ENCODE measurements at places on chromosomes 11 and 22. TPM values are rescaled to one million over a fixed set of nuclear protein-coding genes. Genes with fewer than 3 reads are reported as not detected.

CCDC188 gene
- 0.43 TPM for total RNA-seq

DERL3 gene
- 4.0 TPM for total RNA-seq

OR1S2 gene
- not detected for total RNA-seq

LINC01488 gene
- not detected for total RNA-seq

DNA sequence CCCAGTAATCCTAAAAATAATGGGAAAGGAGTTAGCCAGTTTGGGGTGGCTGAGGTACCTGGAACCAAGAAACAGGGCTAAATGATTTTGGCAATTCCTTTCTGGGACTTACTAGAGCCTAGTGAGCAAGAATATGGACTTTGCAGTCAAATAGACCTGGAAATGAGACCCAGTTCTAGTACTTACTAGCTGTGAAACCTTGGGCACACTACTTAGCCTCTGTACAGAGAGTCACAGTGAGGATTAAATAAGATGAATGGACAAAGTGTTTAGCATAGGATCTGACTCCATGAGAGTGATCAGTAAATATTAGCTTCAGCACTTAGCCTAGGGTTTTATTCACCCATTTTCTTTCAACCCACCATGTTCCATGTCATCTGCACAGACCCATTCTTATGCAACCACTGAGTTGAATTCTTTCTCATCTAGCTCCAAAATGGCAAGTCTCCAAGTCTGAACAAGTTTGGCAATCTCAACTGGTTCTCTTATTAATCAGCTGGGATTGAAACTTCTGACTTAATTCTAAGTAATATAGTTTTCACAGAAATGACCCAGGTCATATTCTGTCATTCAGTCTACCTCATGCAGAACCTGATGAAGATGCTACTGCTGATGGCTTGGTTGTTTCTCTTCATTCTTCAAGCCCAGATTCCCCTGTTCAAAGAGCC is 15.0 kb upstream of the SORL1 start:
- H3K27me3 ChIP-seq, result no peaks in the 10 kb centered on the region
- no peaks in the 10 kb centered on the region for H3K36me3 ChIP-seq
- no peak overlapping the region for H3K27ac ChIP-seq

DNA sequence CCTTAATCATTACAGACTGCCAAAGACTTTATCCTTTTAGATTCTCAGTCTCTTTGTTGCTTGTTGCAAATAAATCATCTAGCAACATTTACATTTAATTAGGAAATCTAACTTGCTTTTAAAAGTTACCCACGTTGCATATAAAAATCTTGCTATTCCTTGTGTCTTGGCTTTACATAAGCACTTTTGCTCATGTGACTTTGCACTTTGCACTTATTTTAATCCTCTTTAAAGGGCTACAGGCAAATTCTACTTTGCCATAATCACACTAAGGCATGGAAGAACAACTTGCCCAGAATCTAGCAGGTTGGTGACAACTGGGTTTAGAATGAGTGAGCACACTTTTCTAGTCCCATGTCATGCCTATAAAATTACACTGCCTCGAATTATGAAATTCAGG is 25.9 kb downstream of the PRRG4 start:
- no peaks in the 10 kb centered on the region for H3K36me3 ChIP-seq
- no peak overlapping the region for H3K27ac ChIP-seq
- no peaks in the 10 kb centered on the region for H3K4me1 ChIP-seq
- H3K27me3 ChIP-seq, result no peaks in the 10 kb centered on the region
- DNase-seq, result no peak

DNA sequence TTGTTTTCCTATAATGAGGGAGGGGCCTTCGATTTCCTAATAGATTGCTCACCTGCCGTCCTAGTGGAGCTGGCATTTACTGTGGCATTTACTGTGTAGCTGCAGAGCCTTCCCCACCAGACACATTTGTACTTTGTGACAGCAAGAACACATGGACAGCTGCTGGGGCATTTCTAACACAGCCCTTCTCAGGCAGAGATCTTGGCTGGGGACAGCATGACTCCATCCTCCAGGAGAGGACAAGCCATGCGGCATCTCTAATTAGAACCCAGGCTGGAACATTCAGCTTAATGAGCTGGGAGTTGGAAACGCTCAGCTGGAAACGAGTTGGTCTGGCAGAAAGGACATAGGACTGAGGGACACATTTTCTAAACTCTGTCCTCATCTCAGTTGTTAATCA is 887.5 kb downstream of the NTM start:
- no peak overlapping the region for H3K4me3 ChIP-seq
- H3K27ac ChIP-seq, result no peak overlapping the region
- no peaks in the 10 kb centered on the region for H3K4me1 ChIP-seq

DNA sequence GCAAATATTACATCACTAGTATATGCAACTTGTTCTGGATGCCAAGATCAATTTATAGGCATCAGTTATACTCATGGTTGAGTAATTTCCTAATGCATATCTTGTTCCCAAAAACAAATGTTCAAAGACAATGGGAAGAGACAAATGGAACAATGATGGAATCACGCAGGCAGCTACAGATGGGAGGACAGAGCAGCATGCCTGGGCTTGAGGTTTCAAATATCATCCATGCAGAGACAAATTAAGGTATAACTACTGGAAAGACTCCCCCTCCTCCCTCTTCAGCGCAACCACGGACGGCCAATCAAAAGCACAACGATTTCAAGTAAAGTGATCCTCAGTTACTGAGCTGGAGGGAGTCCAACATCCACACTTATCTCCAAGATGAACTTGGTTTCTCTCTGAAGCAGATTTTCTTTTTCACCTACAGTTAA is 106.8 kb downstream of the CCDC83 start:
- peaks cover 96% of the 10 kb centered on the region for H3K36me3 ChIP-seq
- H3K27me3 ChIP-seq, result no peaks in the 10 kb centered on the region
- no peak overlapping the region for H3K27ac ChIP-seq

DNA sequence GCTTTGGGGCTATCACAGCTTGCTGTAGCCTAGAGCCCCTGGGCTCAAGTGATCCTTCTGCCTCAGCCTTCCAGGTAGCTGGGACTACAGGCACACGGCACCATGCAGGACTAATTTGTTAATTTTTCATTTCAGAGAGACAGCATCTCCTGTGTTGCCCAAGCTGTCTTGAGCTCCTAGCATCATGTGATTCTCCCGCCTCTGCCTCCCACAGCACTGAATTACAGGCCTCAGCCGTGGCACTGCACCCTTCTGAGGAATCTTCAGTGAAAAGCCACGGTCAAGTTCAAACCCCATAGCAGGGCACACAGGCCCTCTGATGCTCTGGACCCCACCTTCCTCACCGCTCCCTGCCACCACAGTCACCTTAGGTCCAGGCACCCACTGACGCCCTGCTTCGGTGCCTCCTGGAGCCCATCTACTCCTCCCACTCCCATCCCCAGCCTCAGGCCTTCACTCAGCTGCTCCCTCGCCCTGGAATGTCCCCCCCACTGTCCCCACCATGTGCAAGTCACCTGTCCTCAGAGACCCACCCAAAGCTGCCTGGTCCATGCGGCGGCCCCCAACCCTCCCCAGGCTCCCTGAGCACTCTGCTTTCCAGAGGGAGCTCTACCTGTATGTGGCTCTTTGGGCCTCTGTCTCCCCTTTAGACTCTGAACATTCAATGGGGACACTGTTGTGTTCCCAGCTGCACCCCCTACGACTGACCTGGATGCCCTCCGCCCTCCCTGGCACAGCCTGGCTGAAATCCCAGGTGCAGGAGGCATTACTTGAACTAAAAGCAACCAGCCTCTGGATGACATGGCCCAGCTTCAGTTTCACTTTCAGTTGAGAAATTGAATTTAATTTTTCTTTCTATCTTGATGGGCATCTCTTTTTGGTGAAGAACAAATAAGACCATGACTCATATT is 1.6 kb downstream of the APOL2 start:
- no peak for DNase-seq
- H3K4me3 ChIP-seq, result peak overlapping the region; percentile 68
- no peaks in the 10 kb centered on the region for H3K27me3 ChIP-seq
- H3K4me1 ChIP-seq, result peaks cover 51% of the 10 kb centered on the region

- H3K27me3 ChIP-seq, result no peaks in the 10 kb centered on the region
- DNase-seq, result no peak
- H3K4me1 ChIP-seq, result no peaks in the 10 kb centered on the region
- H3K36me3 ChIP-seq, result no peaks in the 10 kb centered on the region
These were observed 38.9 kb downstream of the OR10A6 start for GRCh38 chr11:7892059-7892699.

DNA sequence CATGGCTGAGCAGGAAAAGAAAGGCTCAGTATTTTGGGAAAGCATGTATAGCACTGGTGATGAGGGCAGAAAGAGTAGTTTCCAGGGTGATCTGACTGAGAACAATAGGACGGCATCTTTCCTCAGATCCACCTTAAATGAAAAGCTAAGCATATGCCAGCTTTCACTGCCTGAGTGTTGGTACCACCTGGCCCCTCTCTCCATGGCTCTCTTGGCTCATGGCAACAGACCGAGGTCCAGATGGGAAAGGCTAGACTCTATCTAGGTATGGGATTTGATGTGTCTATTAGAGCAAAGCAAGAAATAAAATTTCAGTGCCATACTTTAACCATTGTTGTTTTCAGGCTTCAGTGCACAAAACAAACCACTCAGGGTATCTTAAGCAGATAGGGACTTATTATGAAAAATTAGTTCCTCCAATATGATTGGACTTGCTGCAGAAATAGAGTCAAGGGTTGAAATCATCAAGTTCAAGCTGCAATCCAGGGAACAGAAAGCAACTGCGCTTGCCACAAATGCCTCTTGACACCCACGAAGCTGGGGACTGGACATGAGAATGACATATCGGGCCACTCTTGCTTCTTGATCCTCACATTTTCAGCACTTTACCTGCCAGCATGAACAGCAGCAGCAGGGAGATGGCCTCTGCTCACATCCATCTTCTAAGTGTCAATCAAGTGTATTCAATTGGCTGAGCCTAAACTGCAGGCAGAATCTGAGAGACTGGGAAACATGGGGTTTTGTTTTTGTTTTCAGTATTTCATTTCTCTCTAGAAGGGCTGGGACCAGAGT is 64.0 kb upstream of the SNX19 start:
- H3K36me3 ChIP-seq, result no peaks in the 10 kb centered on the region
- H3K4me1 ChIP-seq, result no peaks in the 10 kb centered on the region
- no peak overlapping the region for H3K4me3 ChIP-seq
- DNase-seq, result no peak

- no peak overlapping the region for H3K4me3 ChIP-seq
- H3K36me3 ChIP-seq, result no peaks in the 10 kb centered on the region
- no peaks in the 10 kb centered on the region for H3K4me1 ChIP-seq
- H3K27me3 ChIP-seq, result no peaks in the 10 kb centered on the region
- H3K27ac ChIP-seq, result no peak overlapping the region
- DNase-seq, result no peak
These were observed 17.9 kb upstream of the SESN3 start for GRCh38 chr11:95248666-95249467.

DNA sequence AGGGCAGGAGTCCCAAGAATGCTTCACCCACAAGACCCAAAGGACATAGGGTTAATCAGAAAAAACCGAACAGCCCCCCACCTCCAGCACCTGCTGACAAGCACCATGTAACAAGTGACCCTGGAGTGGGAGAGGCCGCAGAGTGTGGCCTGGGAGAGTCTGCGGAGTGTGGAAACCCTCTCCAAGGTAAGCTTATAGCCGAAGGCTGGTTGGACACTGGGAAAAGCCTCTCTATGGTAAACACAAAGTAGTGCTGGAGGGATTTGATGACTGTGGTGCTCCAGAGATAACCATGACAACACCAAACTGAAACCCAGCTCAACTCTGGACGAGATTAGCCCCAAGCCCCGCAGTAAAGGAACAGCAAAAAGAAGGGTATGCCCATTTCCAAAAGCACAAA is 19.2 kb downstream of the ASCL2 start:
- no peak for DNase-seq
- no peak overlapping the region for H3K4me3 ChIP-seq
- no peaks in the 10 kb centered on the region for H3K27me3 ChIP-seq
- no peaks in the 10 kb centered on the region for H3K36me3 ChIP-seq
- H3K27ac ChIP-seq, result no peak overlapping the region

- no peak overlapping the region for H3K27ac ChIP-seq
- peaks cover 67% of the 10 kb centered on the region for H3K36me3 ChIP-seq
- H3K4me3 ChIP-seq, result no peak overlapping the region
- H3K4me1 ChIP-seq, result no peaks in the 10 kb centered on the region
- H3K27me3 ChIP-seq, result no peaks in the 10 kb centered on the region
These were observed 36.5 kb downstream of the CTTN start for GRCh38 chr11:70434813-70435278.

Data from right atrium auricular region (tissue), 2 donors.